ENCODE measurements at places on chromosomes 12 and 14.
A peak's percentile ranks its signal among the peaks of the same experiment; 100 is the strongest.

GRCh38 chr14:104882991-104883660 is 18.1 kb downstream of the CEP170B start:
- no peak for DNase-seq

GRCh38 chr12:12272869-12273268 is 6.0 kb upstream of the LRP6 start:
- no peak for DNase-seq

DNA sequence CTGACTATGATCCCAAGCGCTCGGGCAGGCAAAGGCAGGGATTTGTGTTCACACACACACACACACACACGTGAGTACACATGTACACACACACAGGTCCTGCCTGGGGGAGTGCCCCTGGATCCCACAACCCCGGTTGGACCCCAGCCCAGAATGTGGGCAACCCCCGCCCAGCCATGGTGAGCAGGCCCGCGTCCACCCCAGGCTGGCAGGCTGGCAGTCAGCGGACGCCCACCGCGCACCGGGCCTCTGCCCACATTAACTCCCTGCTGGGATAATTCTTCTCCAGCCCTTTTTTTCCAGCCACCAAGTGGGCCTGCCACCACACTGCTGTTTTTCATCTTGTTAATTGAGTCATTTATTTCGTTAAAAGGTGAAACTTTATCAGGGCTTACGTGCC is 256.2 kb downstream of the BCL11B start:
- DNase-seq: no peak

DNA sequence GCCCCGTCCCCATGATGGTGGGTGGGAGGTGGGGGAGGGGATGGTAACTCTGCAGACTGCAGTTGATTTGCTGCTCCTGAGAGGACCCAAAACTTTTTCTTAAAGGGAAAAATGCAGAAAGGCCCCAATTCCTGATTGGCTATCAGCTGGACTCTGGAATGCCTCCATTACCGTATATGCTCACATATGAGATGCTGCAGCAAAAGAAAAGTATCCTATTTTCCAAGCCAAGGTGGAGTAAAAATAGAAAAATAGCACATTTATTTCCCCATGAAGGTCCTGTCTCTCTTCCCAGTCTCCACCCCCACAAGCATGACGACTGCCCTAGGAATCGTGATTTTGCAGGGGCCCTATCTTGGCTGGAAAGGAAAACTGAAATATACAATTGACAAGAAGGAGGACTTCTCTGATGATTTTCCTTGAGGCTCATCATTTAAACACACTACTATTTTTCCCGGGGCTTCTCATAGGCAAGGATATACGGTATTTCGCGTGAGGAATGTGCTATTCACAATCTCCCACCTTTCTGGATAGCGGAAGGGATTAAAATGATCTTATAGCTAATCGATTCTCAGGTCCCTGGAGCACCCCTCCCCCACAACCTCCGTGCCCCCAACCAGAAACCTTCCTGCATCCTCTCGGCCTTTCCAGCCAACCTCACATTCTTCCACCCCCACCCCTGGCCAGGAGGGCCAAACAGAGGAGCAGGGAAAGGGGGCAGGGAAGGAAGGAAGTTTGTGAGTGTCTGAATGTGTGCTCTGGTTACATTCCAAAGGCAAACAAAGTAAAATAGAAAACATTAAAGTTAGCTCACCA is 138.9 kb upstream of the CCND2 start:
- no peak for DNase-seq

- no peak for DNase-seq
These were observed 6.6 kb downstream of the TAPBPL start for GRCh38 chr12:6458281-6459003.

GRCh38 chr14:77051116-77051515 is 22.6 kb upstream of the IRF2BPL start:
- no peak for DNase-seq

- DNase-seq: no peak
These were observed 457.7 kb upstream of the SYT1 start for GRCh38 chr12:78406828-78407227.

DNA sequence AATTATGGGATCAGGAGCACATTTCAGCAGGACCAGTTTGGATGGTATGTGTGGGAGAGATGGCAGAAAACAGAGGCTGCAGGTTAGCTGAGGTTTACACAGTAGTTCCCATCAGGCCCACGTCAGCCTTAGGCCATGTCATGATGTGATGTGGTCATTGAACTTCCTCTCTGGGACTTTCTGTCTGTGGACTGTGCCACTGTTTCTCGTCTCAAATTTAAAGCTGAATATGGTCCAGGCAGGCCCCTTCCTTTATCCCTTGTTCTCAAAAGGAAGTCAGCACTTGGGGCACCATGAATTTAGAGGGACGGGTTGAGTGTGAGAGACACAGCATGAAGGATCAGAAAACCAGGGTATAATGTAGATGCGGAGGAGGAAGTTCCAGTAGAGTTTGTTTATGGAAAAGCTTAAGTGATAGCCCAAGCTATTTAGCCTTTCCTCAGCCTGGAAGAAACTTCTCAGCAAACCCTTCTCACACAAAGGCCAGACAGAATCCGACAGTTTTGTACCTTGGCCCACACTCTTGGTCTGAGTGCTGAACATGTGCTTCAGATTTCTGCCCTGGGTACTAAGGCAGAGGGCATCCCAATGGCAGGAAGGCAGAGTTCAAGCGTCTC is 3.6 kb upstream of the IGFBP6 start:
- no peak for DNase-seq

- no peak for DNase-seq
These were observed 99.0 kb downstream of the C12orf75 start for GRCh38 chr12:105429511-105429910.

- no peak for DNase-seq
These were observed 9.5 kb downstream of the POMT2 start for GRCh38 chr14:77311217-77311616.

DNA sequence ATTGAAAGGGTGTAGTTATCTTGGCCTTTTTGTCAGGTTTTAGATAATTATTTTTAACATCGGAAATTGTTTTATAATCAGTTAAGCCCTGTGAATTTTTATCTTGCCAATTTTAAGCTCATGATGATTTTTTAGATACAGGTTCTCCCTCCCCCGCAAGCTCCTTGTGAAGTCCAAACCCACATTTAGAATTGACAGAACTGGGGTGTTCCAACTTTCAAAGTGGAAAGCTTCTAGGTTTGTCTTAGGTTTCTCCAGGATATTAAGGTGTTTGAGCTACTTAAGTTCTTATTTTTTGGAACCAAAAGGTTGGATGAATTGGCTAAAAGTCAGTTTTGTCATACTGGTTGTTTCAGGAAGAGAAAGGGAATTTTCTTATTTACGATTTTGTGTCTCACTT is 49.1 kb downstream of the ATP2A2 start:
- DNase-seq: no peak

DNA sequence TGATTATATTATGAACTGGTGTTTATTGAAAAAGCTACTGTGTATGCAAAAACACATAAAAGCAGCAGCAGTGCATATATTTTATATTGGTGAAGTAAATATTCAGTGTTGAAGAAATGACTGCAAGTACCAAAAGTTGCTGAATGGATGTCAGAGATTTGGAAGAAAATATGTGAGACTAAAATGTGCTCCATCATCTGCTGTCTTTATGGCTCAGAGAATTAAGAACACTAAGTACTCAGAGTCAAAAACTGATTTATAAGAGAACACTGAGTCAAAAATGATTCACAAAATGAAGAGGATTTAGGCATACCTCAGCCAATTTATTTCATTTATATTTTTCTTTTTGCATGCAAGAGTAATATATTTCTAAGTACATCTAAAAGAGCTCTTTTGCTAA is 86.3 kb upstream of the PDZRN4 start:
- no peak for DNase-seq

- DNase-seq: no peak
These were observed 56.6 kb downstream of the MDM2 start for GRCh38 chr12:68864604-68865003.

DNA sequence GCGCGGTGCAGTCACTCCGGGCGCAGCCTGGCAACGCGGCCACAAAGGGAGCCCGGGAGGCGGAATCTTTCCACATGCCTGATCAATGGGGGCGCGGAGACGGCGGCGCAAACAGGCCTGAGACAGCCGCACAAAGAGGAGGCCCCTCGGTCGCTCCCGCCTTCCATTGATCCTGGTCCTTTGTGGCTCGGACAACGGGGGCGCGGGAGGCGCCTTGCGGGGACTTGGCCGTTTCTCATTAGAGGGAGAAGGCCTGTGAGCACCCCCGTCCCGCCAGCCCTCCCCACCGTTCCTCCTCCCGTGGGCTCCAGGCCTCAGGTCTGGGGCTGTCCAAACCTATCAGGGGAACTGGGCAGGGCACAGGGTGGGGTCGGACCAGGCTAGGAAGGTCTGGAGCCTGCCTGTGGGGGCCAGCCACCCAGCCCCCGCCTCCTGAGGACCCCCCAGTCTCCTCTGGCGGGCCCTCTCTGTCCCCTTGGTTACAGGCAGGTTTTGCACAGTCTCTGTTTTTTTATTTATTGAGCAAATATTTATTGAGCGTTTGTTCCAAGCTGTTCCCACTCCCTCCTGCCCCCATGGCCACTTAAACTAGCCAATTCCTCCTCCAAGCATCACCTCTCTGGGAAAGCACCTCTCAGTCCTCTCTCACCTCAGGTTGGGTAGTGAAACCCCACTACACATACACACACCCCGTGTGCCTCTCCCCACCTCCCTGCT is 29.0 kb upstream of the MSI1 start:
- no peak for DNase-seq

GRCh38 chr12:15688838-15689625 is 100.2 kb downstream of the EPS8 start:
- no peak for DNase-seq

GRCh38 chr12:89856431-89856830 is 147.8 kb upstream of the ATP2B1 start:
- DNase-seq: peak; percentile 9

- no peak for DNase-seq
These were observed 1.5 kb upstream of the FBRSL1 start for GRCh38 chr12:132488127-132489077.

DNA sequence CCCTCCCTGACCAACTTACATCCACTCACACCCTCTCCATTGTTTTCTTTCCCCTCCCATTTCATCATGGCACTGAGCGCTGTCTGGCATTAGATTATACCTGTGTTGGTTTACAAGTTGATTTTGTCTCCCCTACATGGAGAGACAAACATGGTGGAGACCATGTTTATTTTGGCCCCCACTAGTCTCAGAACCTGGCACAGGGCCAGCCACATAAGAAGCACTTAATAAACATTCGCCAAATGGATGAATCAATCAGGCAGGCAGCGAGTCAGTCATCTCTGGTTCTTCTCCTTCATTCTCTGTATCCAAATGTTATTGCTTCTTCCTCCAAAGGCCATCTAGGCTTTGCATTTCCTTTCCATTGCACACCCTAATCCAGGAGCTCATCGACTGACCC is 177.4 kb downstream of the DPF3 start:
- DNase-seq: no peak

DNA sequence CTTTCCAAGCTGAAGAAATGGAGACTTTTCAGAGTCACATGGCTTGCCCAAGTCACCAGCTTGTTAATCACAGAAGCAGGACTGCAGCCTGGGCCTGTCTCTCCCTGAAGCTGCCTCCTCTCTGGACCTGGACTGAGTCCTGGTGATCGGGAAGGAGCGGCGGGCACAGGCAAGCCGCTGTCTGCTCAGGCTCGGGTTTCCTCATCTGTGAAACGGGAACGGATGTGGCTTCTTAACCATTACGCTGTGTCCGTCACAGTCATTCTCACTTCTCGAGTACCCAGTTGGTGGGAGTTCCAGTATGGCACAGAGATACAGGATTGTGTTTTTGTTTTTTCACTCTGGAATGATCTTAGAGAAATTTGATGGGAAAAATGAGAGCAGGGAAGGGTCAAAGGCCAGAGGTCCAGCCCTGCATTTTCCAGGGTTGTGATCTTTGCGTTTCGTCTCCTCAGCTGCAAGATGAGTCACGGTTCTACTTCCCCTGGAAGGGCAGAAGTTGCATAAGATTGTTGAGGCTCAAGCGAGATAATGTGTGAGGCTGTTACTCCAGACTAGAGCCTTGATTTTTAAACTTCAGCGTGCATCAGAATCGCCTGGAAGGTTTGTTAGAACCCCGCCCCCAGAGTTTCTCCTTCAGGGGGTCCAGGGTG is 7.6 kb upstream of the LRTM2 start:
- peak; percentile 50 for DNase-seq

DNA sequence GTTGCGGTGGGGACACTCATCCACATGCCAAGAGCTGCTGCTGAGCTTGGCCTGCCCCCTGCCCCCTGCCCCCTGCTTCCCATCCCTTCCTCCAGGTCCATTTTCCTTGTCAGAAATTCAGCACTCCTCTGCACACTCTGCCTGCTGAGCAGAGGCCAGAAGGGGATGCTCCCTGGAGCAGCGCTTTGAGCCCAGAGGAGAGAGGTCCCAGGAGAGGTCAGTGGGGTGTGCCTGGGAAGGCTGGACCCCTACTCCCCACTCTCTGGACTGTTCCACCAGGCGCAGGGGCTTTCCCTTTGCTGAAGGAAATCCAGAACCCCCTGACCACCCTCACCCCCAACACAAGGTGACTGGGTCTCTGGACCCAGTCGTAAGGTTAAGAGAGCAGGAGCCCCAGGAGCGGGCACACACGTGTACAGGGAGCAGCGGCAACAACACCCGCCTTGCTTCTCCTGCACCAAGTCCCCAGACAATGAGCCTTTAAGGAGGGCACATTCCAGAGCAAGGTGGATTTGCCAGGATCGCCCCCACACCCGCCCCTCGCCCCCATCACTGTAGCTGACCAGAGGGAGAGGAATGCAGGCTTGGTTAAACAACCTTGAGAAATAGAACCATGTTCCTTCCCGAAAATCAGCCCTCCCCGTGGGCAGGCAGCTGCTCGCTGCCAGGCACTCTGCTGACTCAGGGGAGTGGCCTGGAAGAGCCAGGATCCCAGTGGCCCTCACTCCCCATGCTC is 30.7 kb downstream of the ISCA2 start:
- no peak for DNase-seq

GRCh38 chr12:132253698-132254480 is 75.5 kb downstream of the GALNT9 start:
- no peak for DNase-seq

DNA sequence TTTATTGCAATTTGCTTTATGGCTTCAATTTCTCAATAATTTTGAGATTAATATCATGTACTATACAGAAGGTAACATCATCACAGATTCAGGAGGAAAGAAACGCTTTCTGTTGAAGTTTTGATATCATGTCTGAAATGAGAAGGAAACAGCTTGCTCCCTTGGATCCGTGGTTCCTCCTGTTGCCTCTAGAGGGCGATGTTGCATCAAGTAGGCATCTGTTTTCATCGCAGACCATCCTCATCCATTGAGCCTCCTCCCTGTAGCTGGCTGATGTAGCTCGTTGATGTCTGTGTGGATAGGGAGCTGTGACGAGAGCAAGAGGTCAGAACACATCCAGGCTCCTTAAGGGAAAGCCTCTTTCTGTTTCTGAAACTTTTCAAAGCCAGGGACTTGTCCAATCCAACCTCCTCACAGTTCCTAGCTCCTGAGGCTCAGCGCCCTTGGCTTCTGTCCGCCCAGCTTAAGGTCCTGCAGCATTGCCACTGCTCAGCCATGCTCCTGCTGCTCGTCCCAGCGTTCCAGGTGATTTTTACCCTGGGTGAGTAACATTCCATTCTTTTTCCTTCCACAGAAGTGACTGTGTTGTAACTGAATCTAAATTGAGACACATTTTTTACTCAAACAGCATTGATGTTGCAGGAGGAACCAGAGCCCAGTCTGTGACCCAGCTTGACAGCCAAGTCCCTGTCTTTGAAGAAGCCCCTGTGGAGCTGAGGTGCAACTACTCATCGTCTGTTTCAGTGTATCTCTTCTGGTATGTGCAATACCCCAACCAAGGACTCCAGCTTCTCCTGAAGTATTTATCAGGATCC is 304.8 kb upstream of the OR4E1 start:
- no peak for DNase-seq

- DNase-seq: no peak
These were observed 12.2 kb upstream of the ITPR2 start for GRCh38 chr12:26845057-26845666.
